ENCODE measurements at places on chromosomes 13 and 19. TPM values are rescaled to one million over a fixed set of nuclear protein-coding genes. Genes with fewer than 3 reads are reported as not detected.

Gene SHD
- total RNA-seq, result not detected

Gene ZNF529
- total RNA-seq, result 10.9 TPM

Gene MBD3L3
- total RNA-seq, result not detected

Gene IGFL2
- not detected for total RNA-seq

Gene LPAR2
- 0.90 TPM for total RNA-seq

Gene ZNF682
- 1.9 TPM for total RNA-seq

DNA sequence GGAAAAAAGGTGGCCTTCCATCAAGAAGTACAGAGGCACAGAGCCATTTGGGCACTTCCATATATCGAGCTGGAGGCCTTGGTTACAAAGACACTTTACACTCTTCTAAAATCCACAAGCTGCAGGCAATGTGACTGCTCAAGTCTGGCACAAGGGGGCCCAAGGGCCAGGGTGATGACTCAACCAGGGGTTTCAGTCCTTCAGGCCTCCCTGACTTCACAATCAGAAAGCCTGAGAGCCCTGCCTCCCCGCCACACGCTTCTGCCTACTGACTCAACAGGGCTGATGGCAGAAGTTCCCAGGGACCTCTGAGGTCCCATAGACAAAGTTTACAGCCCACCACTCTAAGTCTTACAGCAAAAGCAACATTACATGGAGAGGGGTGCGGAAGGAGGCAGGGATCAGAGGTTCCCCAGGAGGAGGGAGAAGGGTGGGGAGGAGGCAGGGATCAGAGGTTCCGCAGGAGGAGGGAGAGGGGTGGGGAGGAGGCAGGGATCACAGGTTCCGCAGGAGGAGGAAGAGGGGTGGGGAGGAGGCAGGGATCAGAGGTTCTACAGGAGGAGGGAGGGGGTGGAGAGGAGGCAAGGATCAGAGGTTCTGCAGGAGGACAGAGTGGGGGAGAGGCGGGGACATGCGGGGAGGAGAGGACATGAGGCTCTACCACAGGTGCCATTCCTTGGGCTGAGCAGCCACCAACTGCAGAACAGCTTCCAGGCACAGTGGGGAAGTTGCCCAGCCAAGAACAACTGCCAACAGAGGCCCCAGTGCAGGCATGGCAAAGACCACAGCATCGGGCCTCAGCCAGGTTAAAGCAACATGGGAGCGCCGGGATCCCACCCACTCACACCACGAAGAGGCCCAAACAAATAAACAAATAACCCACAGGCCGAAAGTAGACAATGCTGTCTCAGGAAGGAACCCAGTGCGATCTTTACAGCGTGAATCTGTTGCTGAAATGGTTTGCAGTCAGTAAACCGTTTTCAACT lies 52.0 kb downstream of the SLC7A1 start:
- DNase-seq, result no peak

GRCh38 chr13:46542833-46543232 lies 10.1 kb upstream of the LRCH1 start:
- DNase-seq, result no peak

- DNase-seq, result peak; percentile 44
These were observed 413 bp downstream of the N4BP2L2 start for GRCh38 chr13:32538143-32538620.

DNA sequence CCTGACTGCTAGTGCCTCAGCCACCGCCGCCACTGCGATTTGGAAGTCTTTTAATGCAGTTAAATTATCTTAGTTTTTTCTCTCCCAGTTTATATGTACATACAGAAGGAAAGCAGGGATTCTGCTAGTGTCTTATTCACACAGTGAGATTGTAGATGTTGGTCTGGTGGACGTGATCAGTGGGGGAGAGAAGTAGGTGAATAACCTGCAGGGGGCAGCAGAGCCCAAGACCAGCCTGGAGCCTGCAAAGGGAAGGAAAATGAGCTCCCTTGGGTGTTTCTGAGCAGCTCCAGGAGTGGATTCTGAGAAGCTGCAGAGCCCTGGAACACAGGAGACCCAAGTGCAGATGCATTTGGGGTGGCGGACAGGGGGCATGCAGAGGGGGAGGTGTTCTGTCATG lies 26.3 kb downstream of the ZNF844 start:
- DNase-seq, result peak; percentile 70

DNA sequence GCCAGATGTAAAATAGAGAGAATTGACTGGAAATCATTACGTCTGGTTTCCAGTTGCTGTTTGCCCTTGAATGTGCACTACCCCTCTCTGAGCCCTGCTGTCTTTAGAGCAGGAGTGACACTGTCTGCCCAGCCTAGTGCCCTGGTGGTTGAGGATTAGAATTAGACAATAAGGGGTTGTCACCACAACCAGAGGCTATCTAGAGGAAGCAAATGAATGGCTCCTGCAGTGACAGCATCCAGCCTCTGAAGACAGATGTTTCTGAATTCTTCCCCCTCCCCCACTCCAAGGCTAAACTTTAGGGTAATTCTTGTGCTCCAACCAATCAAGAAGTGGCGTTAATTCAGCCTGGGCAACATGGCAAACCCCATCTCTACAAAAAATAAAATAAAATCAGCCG lies 2.0 kb downstream of the RAB8A start:
- DNase-seq, result no peak

- DNase-seq, result peak; percentile 37
These were observed 48.0 kb upstream of the KATNAL1 start for GRCh38 chr13:30355384-30355699.

GRCh38 chr13:52892925-52893324 lies 44.5 kb upstream of the PCDH8 start:
- no peak for DNase-seq

DNA sequence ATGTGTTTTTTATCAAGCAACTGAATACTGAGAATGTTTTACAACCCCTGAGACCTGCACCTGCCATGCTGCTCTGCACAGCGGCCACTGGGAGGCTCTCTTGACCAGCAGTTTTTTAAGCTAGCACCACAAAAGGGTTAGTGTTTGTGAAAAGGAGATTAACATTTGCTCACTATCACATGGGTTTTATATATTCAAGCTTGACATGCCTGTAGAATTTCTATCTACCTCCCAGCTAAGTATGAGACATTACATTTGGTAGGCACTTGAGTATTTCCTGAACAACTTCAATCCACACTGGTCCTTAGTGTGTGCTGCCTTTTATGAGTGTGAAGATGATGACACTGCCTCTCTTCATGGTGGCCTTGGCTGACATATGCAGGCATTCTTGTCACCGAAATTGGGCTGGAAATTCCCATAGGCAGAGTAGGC lies 1238.9 kb downstream of the UQCRFS1 start:
- no peak for DNase-seq

DNA sequence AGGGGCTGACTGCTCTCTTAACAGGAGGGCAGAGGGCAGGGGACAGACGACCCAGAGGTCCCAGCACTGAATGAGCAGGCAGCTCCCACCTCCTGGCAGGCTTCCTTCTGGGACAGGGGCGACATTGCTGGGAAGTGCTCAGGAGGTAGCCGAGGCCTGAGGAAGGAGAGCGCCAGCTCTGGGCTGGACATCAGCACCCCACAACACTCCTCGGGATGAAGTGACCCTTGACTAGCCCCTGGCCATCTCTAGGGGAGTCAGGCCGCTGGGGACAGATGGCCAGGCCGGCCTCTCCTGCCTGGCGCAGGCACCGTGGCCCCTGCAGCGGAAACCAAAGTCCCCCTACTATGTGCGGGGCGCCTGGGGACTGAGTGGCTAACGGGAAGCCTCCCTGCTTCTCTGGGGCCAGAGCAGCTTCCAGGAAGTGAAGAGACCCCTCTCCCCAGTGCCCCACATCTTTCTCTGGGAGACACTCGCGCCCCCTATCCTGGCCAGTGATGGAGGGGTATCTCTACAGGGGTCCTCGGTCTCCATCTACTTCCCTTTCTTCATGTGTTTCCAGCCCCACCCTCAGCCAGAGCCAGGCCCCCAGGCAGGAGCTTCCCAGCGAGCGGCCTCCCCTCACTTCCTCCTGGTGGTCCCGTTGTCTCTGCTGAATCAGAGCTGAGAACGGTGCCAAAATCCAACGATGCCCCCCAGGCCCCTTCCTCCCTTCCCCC lies 10.1 kb downstream of the PRR36 start:
- no peak for DNase-seq

DNA sequence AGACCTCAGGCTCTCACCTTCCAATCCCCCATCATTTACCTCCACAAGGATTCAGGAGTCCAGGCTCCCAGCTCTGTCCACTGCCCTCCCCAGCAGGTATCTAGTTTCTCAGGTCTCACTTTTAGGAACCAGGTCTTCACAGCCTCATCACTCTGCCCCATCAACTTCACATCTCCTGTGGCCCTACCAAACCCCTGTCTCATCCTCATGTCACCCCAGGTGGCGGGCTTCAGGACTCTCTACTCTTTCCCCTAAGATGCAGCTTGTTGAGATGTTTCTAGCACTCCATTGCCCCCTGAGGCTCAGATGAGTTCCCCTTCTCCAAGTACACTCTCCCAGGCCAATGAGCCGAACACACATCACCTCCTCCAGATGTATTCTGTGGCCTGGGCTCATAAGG lies 1.5 kb downstream of the PPFIA3 start:
- DNase-seq, result no peak

GRCh38 chr13:48594096-48594815 lies 59.5 kb upstream of the CYSLTR2 start:
- DNase-seq, result no peak

- no peak for DNase-seq
These were observed 47.9 kb downstream of the ZNF99 start for GRCh38 chr19:22735911-22736645.

GRCh38 chr13:75507027-75508001 lies 25.3 kb upstream of the TBC1D4 start:
- no peak for DNase-seq

DNA sequence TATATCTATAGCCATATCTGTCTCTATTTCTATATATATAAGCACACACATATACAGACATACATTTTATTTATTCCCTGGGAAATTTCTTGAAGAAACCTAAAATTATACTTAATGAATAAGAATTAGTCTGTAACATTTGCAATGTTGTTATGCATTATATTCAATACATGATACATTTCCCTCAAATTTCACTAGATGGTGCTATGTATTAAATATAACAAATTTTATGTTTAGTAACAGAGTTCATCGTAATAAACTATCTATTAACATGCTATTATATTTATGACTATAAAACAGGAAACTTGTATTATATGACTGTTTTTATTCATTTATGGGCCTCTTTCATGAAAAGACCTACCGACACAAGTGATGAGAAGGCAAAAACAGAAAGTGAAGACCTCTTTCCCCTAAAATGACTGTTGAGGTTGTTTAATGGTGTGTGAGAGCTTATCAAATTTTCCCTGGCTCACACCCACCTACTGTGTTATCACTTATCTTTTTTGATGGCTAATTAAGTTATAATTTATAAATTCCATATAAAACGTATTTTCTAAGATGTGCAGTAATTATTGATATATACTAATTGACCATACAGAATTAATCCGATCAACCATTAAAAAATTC lies 881.9 kb downstream of the SLITRK6 start:
- DNase-seq, result no peak

All from heart right ventricle (tissue), 16 donors.